Activated CD4-positive, alpha-beta T cell treated with anti-CD3 and anti-CD28 coated beads, Interleukin-2, amount 50 U/mL, for 4 hours (primary cell): ENCODE measurements at places on chromosomes 16 and 17.
A peak's percentile ranks its signal among the peaks of the same experiment; 100 is the strongest.

- DNase-seq = no peak
These were observed 22.1 kb downstream of the MRC2 start for GRCh38 chr17:62649570-62649969.

DNA sequence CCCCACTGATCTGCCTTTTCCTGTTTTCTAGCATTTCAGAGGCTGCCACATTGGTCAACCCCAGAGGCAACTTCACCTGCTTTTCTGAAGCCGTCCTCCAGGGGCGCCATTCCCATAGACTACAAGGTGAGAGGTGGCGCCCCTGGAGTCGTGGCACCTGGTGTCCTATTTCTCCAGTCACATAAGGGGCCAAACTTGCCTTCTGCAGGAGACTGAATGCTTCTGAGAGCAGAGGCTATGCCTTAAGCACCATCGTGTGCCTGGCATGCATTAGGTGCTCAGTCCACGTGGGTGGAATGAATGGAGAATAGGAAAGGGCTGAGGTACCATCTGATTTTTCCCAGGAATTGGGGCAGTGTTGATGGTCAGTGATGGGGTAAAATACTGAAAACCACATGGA, 164.8 kb downstream of the HAPSTR1 start:
- no peak for DNase-seq

- no peak for DNase-seq
These were observed 24.5 kb downstream of the TBX2 start for GRCh38 chr17:61423967-61424649.

- no peak for DNase-seq
These were observed 55.0 kb upstream of the RASL10B start for GRCh38 chr17:35676441-35676840.

- no peak for DNase-seq
These were observed 41.9 kb upstream of the ENDOV start for GRCh38 chr17:80372922-80373570.

DNA sequence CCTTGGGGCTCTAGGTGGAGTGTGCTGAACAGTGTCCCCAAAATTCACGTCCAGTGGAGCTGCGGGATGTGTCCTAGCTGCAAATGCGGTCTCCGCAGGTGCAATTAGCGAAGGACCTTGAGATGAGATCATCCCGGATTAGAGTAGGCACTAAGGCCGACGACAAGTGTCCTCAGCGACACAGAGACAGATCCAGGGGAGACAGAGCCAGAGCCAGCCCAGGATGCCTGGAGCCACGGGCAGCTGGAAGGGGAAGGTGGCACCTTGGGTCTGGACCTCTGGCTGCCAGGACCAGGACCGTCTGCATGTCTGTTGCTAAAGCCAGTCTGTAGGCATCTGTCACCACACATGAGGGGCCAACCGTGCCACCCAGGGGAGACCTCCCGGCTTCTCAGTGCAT, 24.5 kb downstream of the SLC7A5 start:
- DNase-seq = no peak

- DNase-seq = no peak
These were observed 2.7 kb upstream of the CTRB1 start for GRCh38 chr16:75216127-75216526.

DNA sequence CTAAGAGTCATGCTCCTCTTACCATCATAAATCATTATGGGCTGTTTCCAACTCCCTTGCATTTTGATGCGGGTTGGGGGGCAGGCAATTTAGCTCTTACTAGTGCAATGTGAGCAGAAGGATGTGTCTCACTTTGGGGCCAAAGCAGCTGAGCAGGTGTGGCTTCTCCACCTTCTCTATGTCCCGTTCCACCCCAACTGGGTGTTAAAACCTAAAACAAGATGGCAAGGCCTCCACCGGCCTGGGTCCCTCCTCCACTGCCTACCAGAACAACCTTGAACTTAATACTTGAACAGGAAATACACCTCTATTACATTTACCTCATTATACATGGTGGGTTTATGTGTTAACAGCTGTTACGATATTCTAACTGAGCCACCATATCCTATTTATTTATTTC, 52.8 kb downstream of the TOX3 start:
- DNase-seq = no peak

- DNase-seq = no peak
These were observed 18.8 kb downstream of the WNT9B start for GRCh38 chr17:46869975-46870803.

DNA sequence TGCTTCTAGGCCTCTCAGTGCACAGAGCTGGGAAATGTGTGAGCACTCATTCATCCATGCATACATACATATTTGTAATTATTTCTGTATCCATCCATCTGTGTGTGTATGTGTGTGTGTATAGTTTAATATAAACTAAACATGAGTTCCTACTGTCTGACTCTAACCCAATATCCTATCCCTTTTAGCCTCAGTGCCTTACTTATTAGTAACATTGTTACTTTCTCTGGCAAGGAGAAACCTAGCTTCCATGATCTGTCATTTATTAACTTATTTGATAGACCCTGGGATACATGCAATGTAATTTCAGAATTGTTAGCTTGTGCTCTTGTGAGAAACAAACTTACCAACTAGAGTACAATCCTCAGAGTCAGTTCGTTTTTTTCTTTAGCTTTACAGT, 59.0 kb upstream of the WSCD1 start:
- no peak for DNase-seq

- DNase-seq = peak; percentile 70
These were observed 19.0 kb downstream of the SLC7A5 start for GRCh38 chr16:87850009-87851006.

- no peak for DNase-seq
These were observed 1.2 kb upstream of the FLYWCH1 start for GRCh38 chr16:2910441-2910969.

- DNase-seq = peak; percentile 58
These were observed 7.7 kb downstream of the CORO6 start for GRCh38 chr17:29615048-29615385.

- no peak for DNase-seq
These were observed 5.0 kb downstream of the KCNH6 start for GRCh38 chr17:63528183-63528582.

DNA sequence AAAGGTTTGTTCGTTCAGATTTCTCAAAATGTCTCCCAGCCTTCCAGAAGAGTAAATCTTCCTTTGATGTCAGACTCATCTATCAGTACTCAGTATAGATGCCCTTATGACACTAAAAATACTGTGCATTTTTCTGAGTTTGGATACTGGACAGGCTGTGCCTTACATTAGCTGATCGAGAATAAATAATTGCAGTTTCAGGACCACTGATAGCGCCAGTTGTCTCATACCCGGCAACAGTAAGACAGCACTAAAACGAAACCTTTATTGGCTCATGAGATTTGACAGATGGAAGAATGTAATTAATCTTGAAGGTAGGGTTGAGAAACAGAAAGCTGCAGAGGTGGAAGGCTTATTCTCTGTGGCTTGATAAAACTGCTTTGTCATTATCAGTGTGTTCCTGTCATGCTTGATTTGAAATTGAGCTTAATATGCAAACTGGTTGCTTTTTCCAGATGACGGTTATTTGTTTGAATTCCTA, 1.2 kb downstream of the ATP6V0A1 start:
- no peak for DNase-seq

GRCh38 chr16:4272114-4272956, 488 bp downstream of the TFAP4 start:
- DNase-seq = no peak

DNA sequence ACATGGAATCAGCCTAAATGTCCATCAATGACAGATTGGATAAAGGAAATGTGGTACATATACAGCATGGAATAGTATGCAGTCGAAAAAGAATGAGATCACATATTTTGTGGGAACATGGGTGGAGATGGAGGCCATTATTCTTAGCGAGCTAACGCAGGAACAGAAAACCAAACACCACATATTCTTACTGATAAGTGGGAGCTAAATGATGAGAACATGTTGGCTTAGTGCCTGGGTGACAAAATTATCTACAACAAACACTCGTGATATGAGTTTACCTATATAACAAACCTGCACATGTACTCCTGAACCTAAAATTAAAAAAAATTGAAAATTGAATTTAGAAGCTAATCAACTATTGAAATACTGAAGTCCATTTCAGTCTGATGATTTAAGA, 6.1 kb downstream of the ANKS4B start:
- DNase-seq = no peak
